G401 (cell line): ENCODE measurements at places on chromosomes 3 and 15. TPM values are rescaled to one million over a fixed set of nuclear protein-coding genes. Genes with fewer than 3 reads are reported as not detected.

The P2RY13 gene
- not detected in 2 replicates for total RNA-seq

The TMC3 gene
- total RNA-seq: not detected in 2 replicates

The HPS3 gene
- total RNA-seq: 110 and 126 TPM in 2 replicates

DNA sequence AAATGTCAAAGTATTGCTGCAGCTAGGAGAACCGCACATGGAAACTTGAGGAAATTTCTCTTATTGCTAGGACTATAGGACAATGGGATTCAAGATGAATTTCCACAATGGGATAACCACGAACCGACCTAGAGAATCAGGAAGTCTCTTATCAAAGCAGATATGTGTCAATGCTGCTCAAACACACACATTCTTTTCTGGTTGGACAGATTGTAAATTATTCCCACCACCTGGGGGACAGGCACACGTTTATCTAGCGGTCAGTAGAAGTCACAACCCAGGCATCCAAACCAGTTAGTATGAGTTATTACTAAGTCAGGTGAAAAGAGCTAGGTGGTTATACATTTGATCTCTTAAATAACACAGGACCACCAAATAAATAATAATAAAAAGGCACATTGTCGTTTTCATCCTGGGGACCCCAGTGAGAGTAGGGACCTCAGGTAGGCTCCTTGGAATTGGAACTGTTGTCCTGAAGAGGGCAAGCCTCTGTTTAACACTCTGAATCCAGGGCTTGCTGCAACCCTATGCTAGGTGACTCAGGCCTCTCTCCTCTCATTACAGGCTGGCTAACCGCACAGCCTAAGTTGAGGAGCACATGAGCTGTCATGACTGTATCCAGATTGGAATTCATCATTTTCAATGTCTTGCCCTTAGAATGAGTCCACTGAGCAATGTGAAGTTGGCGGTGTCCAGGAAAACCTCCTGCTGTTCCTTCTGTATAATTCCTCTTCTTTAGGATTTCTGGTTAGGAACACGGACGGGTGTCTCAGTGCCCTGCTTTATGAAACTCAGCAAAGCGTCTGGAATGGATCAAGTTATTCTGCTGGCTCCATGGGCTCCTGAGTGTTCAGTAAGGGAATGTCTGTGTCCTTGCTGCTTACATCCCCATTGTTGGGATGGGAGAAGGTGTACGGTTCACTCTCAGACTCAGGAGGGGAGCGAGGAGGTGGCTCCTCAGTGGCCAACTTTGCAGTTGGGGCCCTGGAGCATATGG, 59.0 kb downstream of the CLEC3B start:
- DNase-seq: no peak

DNA sequence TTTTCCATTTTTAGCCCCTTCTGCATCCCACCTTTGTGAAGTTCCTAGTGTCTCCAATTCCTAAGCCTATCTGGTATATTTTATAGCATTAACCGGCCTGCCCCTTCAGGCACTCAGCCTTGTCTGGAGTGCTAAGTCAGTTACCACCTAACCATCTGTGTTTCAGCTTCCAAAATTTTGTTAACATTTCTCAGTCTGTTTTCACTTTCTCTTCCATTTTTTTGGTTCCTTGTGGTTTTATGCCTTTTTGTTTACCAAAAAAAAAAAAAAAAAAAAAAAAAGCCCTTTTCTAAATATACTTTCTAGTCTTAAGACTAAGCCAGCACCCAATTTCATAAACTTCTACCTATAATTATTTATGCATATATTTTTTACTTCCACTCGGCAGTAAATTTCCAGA, 92.4 kb downstream of the CSNK1G1 start:
- DNase-seq: no peak

DNA sequence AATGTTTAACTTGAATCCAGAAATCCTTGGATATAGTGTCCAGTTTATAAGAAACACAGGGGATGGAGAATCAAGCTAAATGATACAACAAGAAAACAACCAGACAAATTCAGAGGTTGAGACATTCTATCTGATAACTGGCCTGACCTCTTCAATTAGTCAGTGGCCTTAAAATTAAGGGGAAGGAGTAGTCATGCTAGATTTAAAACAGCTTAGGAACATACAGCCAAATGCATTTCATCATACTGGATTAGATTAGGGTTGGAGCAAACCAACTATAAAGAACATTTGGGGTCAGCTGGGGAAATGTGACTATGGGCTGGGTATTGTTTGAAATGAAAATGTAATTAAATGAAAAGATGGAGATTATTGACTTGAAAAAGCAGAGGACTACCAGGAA, 53.3 kb downstream of the PPARG start:
- no peak for DNase-seq

DNA sequence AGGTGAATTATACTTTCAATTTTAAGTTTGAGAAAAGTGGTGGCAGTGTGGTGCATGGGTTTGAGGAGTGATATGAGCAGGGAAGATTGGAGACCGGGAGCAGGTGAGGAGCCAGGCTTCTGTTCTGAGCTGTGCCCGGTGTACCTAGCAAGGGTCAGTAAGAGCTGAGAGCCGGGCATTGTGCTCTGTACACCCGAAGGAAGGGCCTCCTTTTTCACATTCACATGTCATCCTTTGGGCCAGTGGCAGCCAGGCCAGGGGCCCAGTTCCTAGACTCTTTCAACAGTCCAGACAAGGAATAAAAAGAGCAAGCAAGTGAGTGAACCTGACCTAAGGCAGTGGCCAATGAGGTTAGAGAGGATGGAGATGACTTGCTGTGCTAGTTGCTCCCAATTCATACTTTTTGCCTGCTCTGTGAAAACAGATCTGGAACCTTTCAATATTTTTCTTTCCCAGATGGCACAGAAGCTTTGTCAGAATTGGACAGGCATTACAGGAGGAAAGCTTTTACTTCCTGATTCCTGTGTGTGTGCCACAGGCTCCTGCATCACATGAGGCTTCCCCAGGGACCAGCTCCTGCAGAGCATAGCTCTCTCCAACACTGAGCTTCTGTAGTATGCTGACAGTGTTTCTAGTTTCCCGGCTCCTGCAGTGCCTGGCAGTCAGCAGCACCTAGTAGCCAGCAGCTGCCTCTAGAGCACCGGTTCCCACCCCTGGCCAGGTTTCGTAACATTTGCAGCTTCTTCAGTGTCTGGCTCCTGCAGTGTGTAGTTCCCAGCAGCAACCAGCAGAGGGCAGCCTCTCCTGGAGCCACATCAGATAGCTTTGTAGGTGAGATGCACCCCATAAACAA, 5.3 kb upstream of the TRA2B start:
- peak; percentile 89 for DNase-seq
